Right cardiac atrium (tissue), 5 donors: ENCODE measurements at places on chromosomes 11 and 22. TPM values are rescaled to one million over a fixed set of nuclear protein-coding genes. Genes with fewer than 3 reads are reported as not detected.

Gene LSP1
- 7.6 TPM for total RNA-seq

Gene MMP27
- total RNA-seq = not detected

Gene IL17REL
- total RNA-seq = not detected

Gene KLHL22
- 20.7 TPM for total RNA-seq

Gene PAX6
- total RNA-seq = not detected

Gene PARVA
- 81.8 TPM for total RNA-seq

Gene ACRV1
- not detected for total RNA-seq

Gene KRTAP5-1
- not detected for total RNA-seq

Gene H19
- total RNA-seq = 380 TPM

Gene SDHAF2
- total RNA-seq = 32.9 TPM

Gene OR9Q2
- total RNA-seq = not detected

Gene BATF2
- total RNA-seq = 1.6 TPM

Gene STK33
- total RNA-seq = 21.6 TPM

Gene OR5T3
- total RNA-seq = not detected

Gene PTDSS2
- 30.2 TPM for total RNA-seq

Gene TEX12
- total RNA-seq = 1.1 TPM

Gene CHEK1
- total RNA-seq = 1.7 TPM

Gene TBX10
- not detected for total RNA-seq

Gene SYT9
- total RNA-seq = 0.08 TPM

Gene OR52A1
- not detected for total RNA-seq

Gene PTGDR2
- total RNA-seq = not detected

Gene MB
- 10,770 TPM for total RNA-seq

Gene OR8B2
- not detected for total RNA-seq

Gene RAG1
- 0.83 TPM for total RNA-seq

Gene YPEL4
- total RNA-seq = 0.33 TPM

Gene FAR1
- 37.9 TPM for total RNA-seq

Gene FJX1
- total RNA-seq = 0.91 TPM
